KG1 (cell line): ENCODE measurements at places on chromosomes 6 and 20.

GRCh38 chr20:18258126-18258860 lies 30.0 kb upstream of the ZNF133 start:
- no peak for DNase-seq

DNA sequence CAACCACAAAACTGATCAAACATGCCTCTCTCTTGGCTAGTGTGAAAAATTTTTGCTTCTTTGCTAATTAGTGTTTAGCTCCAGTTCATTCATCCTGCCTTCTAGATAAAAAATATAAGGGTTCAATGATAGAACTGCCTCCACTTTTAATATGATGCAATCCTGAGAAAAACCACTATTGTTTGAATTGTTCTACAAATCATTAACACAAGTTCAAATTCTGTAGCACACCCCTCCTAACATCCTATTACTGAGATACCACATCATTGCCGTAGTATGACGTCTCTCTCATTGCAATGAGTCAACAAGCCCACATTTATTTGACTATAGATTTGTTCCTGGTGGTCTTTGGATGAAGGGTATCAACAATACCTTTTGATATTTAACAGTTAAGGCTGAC lies 365.8 kb upstream of the OPRM1 start:
- DNase-seq: no peak

DNA sequence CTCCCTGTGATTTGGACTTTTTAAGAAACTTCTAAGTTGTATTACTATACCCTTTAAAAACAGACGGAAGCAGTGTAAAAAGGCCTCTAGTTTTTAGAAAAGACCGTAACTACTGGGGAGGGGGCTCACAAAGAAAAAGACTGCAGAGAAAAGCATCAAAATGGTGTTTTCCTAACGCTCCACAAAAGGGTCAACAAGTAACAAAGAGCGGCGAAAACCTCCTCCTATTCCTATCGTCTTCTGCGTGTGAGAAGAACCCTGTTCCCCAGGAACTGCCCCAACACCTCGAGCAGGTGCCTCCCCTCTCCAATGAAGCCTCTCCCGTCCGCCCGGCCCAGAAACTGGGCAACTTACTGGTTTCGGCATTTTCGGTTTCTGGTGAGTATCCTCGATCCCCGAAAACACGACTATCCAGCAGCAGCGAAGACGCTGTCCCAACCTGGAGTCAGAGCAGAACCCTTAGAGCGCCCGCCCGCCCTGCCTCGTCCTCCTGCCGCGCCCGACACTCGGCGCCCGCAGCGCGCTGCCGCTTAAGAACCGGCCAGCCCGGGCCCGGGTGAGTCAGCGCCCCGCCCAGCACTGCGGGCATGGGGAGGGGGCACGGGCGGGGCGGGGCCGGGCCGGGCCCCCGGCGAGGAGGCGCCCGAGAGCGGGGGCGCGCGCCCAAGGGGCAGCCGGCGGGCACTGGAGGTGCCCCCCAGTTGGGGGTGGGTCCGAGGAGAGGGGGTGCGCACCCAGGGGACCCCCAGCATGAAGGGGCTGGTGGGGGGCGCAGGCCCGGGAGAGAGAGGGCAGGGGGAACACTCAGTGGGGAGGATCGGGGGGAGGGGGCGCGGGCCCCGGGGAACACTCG lies 1.2 kb downstream of the EZR start:
- DNase-seq: peak; percentile 9

GRCh38 chr20:11165789-11166188 lies 492.0 kb upstream of the JAG1 start:
- no peak for DNase-seq

DNA sequence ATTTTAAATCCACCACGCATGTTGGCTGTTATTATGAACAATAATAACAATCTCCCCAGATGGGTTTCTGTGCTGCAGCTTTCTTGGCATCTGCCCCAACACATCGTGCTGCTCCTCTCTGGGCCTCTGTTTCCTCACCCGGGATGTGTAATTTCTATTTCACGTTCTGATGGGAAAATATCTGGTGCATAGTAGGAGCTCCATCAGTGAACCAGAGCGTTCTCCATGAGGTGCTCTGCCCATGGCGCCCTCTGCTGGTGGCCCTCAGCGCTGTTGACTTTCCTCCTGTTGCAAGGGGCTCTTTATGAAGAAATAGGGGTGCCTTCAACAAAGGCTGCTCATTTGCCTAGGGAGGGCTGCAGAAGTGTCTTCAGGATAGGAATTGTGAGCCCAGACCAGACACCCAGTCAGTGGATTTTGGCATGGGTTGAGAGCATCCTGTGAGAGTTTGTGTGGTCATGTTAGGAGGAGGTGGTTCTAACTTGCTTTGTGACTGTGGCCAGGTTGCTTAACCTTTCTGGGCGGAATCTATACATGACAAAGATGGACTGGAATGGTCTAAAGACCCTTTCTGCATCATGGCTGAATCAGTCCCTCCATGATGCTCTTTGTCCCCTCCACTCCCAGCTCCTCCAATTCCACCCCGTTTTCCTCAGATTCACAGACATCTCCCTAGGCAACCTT lies 8.1 kb downstream of the SCRT2 start:
- peak; percentile 9 for DNase-seq

- no peak for DNase-seq
Observed at GRCh38 chr6:37149745-37150144, 20.2 kb upstream of the PIM1 start.

DNA sequence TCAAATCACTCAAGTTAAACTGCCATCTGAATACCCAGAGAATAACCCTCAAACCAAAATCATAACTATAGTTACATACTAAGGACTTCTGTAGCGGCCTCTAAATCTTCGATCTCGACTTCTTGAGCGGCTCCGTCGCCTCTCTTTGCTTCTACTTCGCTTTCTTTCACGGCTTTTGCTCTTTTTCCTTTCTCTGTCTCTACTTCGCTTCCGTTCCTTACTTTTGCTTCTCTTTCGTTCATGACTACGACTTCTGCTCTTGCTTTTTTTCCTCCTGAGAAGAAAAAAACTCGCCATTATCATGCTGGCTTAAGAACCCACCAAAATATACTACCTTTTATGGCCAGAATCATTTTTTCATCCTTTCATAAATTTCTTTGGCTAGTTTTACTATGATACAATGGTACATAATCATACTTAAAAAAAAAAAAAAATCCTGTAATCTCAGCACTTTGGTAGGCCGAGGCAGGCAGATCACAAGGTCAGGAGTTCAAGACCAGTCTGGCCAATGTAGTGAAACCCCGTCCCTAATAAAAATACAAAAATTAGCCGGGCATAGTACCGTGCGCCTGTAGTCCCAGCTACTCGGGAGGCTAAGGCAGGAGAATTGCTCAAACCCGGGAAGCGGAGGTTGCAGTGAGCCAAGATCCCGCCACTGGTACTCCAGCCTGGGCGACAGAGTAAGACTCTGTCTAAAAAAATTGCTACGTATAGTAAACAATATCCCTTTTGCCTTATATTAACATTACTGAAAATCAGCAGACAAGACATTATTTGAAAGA lies 10.0 kb downstream of the RBM39 start:
- DNase-seq: no peak

- no peak for DNase-seq
Observed at GRCh38 chr20:57617079-57617795, 3.0 kb downstream of the ZBP1 start.

DNA sequence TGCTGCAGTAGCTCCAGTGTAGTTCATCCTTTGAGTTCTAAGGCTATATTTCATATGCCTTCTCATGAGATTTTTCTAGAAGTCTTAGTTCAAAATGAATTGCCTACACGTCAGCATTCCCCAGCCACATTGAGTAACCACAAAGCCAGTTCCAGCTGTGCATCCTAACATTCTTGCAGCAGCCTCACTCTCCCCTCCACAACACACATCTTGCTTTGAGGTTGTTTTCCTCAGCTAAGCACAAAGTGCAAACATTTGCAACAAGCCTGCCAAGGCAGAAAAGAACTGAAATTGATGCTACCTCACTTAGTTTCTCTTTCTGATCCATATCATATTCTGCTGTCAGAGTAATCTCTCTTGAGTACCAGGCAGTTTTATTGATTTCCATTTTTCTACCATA lies 160.7 kb upstream of the KCNQ5 start:
- no peak for DNase-seq

- DNase-seq: no peak
Observed at GRCh38 chr20:62942456-62942855, 4.5 kb downstream of the GID8 start.

GRCh38 chr20:37270576-37271420 lies 9.2 kb upstream of the GHRH start:
- peak; percentile 63 for DNase-seq

- no peak for DNase-seq
Observed at GRCh38 chr6:154742891-154743290, 9.7 kb downstream of the SCAF8 start.

DNA sequence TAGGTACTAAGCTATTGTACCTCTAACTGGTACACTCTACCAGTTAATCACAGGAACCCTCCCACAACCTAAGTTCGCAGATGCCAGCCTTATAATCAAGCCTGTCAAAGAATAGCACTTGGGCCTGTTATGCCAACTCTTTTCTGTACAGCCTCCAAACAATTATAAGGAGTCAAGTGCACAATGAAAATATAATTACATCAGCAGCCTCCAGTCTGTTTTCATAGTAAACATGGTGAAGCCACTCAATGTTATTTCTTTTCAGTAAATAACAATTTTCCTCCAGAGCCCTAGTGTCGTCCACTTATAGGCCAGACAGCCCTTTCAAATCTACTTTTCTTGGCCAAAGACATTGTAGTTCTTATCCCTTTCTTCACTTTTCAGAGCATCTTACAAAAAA lies 82.7 kb upstream of the CARMIL1 start:
- no peak for DNase-seq

GRCh38 chr6:75946146-75946831 lies 126.2 kb downstream of the IMPG1 start:
- no peak for DNase-seq

- DNase-seq: no peak
Observed at GRCh38 chr20:33188421-33188820, 20.5 kb downstream of the BPIFA2 start.

DNA sequence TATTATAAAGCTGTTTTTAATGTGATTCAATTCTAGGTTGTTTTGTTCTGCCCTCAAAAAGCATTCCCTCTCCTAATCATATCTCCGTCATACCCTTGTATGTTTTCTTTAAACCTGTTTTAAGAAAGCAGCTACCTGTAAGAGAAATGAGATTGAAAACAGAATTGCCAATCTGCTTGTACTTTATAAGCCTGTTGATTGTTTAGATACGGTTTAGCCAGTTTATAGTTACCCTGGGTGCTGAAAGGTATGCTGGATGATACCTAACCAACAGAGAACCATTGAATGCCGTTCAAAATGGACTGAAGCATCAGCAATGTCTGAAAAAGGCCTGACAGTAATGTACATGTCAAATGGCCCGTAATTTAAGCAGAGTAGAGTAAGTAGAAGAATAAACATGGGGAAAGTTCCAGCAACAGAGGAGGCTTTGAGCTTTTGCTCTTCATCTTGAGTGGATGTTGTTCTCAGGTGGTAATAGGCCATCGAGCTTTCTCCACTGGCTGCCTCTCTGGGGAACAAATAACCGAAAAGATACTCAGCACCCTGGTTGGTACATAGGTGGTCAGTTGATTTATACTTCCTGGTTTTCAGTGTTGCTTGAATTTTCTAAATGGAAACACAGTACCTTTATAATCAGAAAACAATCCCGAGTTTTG lies 27.5 kb downstream of the PTPN1 start:
- DNase-seq: no peak
